Astrocyte (in vitro differentiated cells and primary cell): ENCODE measurements at places on chromosomes 1 and 21. TPM values are rescaled to one million over a fixed set of nuclear protein-coding genes. Genes with fewer than 3 reads are reported as not detected.
A peak's percentile ranks its signal among the peaks of the same experiment; 100 is the strongest.

GRCh38 chr1:20411196-20411980 is 74.6 kb downstream of the CAMK2N1 start:
- H3K27me3 ChIP-seq = no peaks in the 10 kb centered on the region
- peak overlapping the region; percentile 67 for H3K27ac ChIP-seq

GRCh38 chr1:84912726-84913554 is 19.9 kb upstream of the LPAR3 start:
- no peaks in the 10 kb centered on the region for H3K27me3 ChIP-seq
- no peak overlapping the region for H3K27ac ChIP-seq
- H3K36me3 ChIP-seq = no peaks in the 10 kb centered on the region
- DNase-seq = no peak

DNA sequence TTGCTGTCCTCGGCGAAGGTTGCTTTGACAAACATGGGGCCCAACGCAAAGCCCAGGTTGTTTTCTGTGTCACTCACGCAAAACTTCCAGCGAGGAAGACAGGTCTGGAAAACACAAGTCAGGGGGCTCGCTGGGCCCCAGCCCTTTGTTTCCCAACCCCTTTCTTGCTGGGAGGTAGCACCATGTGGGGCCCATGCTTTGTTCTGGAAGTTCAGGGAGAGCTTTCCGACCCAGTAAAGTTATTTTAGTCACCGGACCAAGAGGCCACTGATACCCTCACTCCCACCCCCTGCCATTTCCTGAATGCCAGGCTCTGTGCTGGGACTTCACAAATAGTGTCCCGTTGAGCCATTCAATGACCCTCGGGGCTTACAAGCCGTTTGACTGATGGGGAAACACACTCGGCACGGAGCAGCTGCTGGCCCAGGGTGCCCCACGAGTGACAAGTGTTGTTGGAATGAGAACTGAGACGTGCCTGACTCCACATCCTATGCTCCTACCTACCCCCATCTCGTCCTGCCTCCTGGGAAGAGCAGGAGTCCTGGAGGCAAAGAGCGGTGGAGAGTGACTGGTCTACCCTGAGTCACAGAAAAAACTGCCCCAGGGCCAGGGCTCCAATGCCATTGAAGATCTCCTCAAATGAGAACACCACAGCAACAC is 52.0 kb downstream of the ECE1 start:
- no peaks in the 10 kb centered on the region for H3K27me3 ChIP-seq
- H3K36me3 ChIP-seq = peaks cover 30% of the 10 kb centered on the region
- H3K4me1 ChIP-seq = peaks cover 34% of the 10 kb centered on the region
- no peak for DNase-seq
- no peak overlapping the region for H3K4me3 ChIP-seq
- H3K27ac ChIP-seq = peak overlapping the region; percentile 36

GRCh38 chr21:36654796-36655325 is 44.1 kb upstream of the SIM2 start:
- H3K27me3 ChIP-seq = peaks cover 8% of the 10 kb centered on the region
- no peak overlapping the region for H3K4me3 ChIP-seq
- H3K36me3 ChIP-seq = no peaks in the 10 kb centered on the region
- H3K4me1 ChIP-seq = no peaks in the 10 kb centered on the region
- no peak overlapping the region for H3K27ac ChIP-seq

GRCh38 chr1:64172458-64172983 is 30.9 kb upstream of the UBE2U start:
- H3K4me3 ChIP-seq = no peak overlapping the region
- peak overlapping the region; percentile 89 for H3K27ac ChIP-seq
- no peaks in the 10 kb centered on the region for H3K36me3 ChIP-seq
- no peaks in the 10 kb centered on the region for H3K27me3 ChIP-seq
- peak; percentile 39 for DNase-seq
- peaks cover 20% of the 10 kb centered on the region for H3K4me1 ChIP-seq

DNA sequence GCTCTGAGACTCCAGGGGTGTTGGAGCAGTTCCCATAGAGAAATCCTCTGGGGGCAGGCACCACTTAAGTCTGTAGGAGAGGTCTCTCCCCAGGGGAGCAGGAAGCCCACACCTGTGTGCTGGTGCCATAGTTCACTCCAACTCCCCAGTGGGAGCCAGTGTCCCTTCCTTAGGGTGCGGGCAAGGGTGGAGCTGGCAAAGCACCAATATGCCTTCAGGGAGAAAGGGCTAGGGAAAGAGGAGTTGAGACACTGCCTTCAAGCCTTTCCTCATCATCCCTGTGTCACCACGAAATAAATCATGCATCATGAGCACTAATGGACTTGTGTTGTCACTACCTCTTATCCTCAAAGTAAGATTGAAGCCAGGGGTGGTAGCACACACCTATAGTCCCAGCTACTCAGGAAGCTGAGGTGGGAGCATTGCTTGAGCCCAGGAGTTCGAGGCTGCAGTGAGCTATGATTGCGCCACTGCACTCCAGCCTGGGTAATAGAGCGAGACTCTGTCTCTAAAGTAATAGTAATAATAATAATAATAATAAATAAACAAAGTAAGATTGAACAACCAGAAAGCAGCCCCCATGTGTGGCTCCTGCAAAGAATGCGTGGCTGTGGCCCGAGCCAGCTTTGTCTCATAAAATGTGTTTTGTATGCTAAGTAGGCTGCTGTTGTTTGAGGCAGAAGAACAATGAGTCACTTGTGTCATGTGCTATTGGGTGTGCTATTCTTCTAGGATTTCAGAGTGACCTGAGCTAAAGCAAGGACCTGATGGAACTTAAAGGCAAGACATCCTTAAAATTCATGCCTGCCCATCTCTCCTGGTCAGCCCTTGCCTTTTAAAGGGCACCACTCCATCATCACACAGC is 6.7 kb upstream of the TIE1 start:
- H3K27me3 ChIP-seq = no peaks in the 10 kb centered on the region
- no peaks in the 10 kb centered on the region for H3K36me3 ChIP-seq

DNA sequence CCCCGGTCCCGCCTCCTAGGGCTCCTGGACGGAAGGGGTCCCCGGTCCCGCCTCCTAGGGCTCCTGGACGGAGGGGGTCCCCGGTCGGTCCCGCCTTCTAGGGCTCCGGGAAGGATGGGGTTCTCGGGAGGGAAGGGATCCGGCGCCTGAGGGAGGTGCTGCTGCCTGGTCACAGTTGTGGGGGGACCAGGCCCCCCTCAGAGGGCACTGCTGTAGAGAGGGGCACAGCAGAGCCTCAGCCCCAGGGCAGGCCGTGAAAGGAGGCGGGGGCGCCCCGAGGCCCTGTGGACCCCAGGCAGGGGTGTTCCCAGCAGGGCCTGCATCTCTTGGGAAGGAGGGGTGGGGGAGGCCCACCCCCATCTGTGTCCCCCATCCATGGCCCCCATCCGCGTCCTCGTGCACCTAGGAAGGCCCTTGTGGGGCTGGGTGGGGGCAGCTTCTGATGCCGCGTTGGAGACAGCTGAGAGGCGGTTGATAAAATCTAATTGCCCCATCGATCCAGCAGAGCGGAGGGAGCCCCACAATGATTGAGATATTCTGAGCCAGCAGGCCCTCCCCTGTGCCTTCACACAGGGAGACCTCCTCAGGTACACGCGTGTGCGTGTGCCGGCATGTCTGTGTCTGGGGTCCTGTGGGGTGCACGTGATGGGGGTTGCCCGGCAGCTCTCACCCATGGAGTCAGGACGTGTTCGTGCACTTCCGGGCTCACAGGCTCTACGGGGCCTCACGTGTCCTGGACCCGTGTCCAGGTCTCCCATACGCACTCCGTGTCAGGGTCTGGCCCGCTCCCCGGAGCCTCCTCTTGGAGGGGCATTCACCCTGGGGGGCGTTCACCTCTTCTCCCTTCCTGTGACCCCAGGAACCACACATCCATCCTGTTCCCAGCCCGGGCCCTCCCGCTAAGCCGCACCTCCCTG is 12.9 kb downstream of the SAMD11 start:
- H3K4me3 ChIP-seq = no peak overlapping the region
- H3K36me3 ChIP-seq = no peaks in the 10 kb centered on the region
- no peak for DNase-seq

DNA sequence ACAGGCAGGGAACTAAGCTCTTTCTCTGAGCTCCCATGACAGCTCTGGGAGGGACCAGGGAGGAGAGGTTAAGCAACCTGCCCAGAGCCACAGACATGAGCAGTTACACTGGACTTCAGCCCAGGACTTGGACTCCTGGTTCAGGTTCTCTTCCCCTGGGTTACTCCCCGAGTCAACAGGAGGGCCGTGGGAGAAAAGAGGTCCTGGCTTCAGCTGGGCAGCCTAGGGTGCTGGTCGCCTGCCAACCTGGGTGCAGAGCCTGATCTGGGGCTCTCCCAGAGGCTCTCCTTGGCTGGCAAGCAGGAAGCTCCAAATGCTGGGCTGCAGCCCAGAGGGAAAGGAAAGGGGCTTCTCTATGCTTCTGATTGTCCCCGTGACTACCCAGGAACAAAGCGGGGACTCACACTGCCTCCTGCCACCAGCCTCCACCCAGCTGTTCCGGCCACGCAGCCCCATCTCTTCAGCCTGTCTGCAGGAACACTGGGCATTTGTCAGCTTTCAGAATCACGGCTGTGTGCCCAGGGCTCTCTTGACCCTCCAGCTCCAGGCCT is 141.8 kb downstream of the HIVEP3 start:
- H3K4me1 ChIP-seq = peaks cover 7% of the 10 kb centered on the region
- no peak overlapping the region for H3K27ac ChIP-seq
- no peak for DNase-seq

DNA sequence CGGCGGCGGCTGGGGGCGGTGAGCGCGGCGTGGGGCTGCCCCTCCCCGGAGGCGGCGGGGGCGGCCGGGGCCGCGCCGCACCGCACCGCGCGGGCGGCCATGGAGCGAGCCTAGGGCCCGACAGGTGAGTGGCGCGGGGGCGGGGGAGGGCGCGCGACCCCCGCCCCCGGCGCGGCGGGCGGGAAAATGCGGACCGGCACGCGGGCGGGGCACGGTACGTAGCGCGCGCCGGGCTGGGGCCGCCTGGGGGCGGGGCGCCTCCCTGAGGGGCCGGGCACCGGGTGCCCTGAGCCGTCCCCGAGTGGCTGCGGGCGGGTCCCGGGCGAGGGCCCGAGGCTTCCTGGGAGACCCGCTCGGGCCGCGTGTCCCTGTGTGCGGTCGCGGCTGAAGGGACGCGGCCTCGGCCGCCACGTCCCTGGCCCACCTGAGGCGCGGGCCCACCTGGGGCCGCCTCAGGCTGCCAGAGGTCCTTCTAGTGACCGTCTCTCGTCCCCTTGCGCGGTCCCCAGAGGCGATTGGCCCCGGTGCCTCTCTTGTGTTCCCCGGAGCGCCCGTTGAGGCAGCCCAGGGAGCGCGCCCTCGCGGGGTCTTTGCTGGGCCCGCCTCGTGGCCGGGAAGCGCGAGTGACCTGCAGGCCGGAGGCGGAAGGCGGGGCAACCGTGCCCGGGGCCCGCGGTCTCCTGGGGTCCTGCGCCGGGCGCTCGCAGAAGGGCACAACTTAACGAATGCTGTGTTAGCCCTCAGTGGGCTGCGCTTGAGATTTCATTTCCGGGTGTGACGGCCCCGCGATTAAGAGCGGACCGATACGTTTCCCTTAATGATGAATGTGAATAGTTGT is 500 bp downstream of the FAM20B start:
- no peaks in the 10 kb centered on the region for H3K36me3 ChIP-seq
- peaks cover 3% of the 10 kb centered on the region for H3K27me3 ChIP-seq
- H3K4me3 ChIP-seq = peak overlapping the region; percentile 75
- DNase-seq = peak; percentile 30
- peaks cover 5% of the 10 kb centered on the region for H3K4me1 ChIP-seq
- peak overlapping the region; percentile 71 for H3K27ac ChIP-seq

- DNase-seq = no peak
- no peak overlapping the region for H3K4me3 ChIP-seq
- H3K36me3 ChIP-seq = no peaks in the 10 kb centered on the region
- H3K27me3 ChIP-seq = peaks cover 3% of the 10 kb centered on the region
Measured at GRCh38 chr1:8955406-8955805, 9.7 kb downstream of the CA6 start.

Gene GJA5
- total RNA-seq = 0.27 and 0.36 TPM in 2 replicates

Gene RIMKLA
- 0.12 and 0.20 TPM in 2 replicates for total RNA-seq

Gene PGBD5
- total RNA-seq = 14.7 and 22.4 TPM in 2 replicates
